Daoy (cell line): ENCODE measurements at places on chromosomes 16 and 17. TPM values are rescaled to one million over a fixed set of nuclear protein-coding genes. Genes with fewer than 3 reads are reported as not detected.

- no peak for DNase-seq
These were observed 84.4 kb upstream of the PLCG2 start for GRCh38 chr16:81694494-81695280.

DNA sequence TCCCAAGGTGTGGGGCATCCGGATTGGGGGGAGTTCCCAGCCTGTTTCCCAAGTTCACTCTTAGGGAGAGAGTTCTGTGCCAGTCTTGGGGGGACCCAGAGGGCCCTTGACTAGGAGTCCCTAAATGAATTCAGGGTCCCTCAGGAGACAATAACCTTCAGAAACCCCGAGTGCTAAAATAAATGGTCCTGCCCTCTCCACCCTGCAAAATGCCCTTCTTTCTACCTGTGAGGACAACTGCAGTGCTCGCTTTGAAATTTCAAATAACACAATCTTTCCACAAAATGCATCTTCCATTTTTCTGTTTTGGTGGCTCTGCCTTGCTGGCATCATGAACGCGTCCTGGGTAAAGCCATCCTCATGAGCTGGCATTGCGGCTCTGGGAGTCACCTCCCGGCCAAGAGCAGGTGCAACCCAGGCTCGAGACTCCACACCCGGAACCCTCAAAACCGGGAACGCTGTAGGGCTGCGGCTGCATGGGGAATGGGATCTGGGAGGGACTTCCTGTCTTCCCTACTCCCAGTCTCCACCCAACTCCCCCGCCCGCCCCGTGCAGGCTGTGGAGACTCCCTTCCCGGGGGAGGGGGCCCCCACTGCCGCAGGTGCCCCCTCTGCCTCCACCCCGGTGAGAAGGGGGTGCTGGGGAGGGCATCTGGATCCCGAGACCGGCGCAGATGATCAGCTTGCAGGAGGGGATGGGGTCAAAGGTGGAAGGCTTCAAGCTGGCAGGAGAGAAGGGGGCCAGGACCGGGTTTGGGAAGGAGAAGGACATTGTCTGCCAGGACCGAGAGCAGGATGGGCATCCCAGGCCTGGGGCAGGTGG is at the start of gene ZNF205:
TSS of gene ZNF205 (plus strand) at position 529 of the 823 bp plus-strand sequence. CDS start 845 bp downstream, outside the sequence.
- DNase-seq = peak; percentile 73

Gene SYCE1L
- total RNA-seq = not detected in 2 replicates

Gene SEPTIN12
- not detected in 2 replicates for total RNA-seq

Gene SLC13A2
- total RNA-seq = not detected in 2 replicates

Gene SMARCE1
- 122 and 126 TPM in 2 replicates for total RNA-seq

DNA sequence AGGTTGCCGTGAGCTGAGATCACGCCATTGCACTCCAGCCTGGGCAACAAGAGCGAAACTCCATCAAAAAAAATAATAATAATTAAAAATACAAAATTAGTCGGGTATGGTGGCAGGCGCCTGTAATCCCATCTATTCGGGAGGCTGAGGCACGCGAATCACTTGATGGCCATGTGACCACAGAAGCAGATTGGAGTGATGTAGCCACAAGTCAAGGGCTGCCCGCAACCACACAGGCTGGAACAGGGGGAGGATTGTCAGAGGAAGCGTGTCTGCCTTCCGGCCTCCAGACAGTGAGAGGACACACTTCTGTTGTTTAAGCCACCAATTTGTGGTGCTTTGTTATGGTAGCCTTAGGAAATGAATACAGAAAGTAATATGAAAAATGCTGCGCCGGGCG is 11.8 kb upstream of the NAGS start:
- DNase-seq = no peak

GRCh38 chr17:49687878-49688491 is 10.1 kb upstream of the SPOP start:
- DNase-seq = peak; percentile 30

DNA sequence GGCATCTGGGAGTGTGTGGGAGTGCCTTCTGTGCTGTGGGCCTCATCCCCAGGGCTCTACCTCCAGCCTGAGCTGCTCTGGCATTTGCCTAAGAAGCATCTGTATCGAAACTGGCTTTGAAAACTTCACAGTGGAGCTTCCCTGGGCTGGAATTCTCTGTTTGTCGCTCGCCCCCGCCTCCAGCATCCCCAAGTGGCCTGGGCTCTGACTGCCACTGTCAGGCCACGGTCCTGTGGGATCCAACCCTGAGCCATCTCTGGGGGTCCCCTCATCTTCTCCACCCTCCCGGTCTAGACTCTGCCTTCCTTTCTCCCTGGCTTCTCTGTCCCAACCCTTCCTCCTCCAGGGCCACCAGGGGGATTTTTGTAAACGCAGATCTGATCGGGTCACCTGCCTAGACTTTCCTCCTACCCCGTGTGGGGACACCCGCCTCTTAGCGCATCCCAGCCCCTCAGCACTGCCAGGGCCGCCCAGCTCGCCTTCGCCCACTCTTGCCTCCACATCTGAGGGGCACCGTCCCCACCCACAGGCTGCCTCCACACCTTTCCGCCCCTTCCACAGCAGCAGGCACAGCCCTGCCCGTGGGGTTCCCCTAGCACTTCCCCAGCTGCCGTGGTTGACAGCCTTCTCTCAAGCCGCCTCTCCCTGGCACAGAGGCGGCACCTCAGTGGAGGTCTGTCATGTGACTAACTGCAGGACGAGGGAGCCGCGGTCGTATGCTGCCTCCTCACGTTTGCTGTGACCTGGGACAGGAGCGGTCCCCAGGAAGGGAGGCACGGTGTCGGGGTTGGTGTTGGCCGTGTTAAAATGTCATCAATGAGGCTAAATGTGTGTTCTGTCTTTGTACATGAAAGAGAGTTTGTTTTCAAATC is 12.0 kb downstream of the TBC1D24 start:
- DNase-seq = no peak

- DNase-seq = no peak
These were observed 144.3 kb downstream of the ABCC12 start for GRCh38 chr16:48011466-48011865.

DNA sequence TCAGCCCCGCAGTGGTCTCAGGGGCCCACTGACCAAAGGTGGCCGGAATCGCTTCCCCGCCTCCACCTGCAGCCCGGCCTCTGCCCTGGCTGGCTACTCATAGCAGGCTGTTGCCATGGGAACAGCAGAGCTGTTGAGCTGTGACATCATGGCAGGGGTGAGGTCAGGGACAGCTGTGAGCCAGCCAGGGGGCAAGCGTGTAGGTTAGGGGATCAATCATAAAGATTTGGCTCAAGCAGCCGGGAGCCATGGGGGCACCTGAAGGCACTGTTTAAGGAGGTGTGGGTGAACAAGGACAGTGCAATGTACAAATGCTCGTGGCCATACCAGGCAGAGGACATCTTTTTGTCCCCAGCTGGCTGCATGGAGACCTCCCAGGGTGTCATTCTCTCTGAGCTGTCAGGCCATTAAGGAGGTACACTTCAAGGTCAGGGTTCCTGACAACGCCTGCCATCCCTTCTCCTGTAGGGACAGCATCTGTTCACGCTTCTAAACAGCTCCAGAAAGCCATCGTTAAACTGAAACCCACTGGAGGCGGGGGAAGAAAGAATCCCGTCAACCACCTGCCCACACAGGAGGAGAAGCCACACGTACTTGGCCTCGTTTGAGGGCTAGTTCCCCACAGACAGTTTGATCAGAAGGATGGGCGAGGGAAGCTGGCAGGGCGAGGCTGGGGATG is at the start of gene CEP295NL:
TSS of gene CEP295NL (minus strand) at position 101 of the 679 bp plus-strand sequence. CDS start 1,373 bp downstream, outside the sequence.
- DNase-seq = peak; percentile 56
